ENCODE measurements at places on chromosomes 2 and 18.

DNA sequence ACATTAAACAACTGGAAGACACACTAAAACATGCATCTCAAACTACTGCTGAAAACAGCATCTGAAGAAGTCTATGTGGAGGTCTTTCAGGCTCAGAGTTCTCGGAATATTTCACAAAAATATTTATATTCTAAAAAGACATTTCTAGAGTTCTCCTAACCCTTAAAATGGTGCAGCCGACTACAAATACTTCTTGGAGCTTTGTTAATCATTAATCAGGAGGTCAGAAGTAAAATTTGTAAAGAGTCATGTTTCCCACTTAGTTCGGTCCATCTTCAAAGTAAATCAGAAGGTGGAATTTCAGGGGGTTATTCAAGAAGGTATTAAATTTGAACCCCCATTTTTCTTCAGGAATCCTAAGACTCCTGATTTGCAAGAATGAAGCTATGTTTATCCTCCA, 72.7 kb downstream of the FAM228A start:
- no peak for DNase-seq

- DNase-seq: no peak
Measured at GRCh38 chr2:33023728-33024500, 77.2 kb downstream of the LTBP1 start.

DNA sequence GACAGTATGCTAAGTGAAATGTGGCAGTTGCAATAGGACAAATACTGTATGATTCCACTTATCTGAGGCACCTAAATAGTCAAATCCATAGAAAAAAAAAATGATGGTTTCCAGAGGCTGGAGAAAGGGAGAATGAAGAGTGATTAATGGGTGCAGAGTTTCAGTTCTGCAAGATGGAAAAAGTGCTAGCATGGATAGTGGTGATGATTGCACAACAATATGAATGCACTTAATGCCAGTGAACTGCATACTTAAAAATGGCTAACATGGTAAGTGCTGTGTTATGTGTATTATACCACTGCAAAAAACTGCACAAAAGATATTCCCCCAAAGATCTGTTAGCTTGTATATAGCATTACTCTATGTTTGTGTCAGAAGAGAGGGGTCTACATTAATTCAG, 185.4 kb downstream of the INHBB start:
- DNase-seq: no peak

DNA sequence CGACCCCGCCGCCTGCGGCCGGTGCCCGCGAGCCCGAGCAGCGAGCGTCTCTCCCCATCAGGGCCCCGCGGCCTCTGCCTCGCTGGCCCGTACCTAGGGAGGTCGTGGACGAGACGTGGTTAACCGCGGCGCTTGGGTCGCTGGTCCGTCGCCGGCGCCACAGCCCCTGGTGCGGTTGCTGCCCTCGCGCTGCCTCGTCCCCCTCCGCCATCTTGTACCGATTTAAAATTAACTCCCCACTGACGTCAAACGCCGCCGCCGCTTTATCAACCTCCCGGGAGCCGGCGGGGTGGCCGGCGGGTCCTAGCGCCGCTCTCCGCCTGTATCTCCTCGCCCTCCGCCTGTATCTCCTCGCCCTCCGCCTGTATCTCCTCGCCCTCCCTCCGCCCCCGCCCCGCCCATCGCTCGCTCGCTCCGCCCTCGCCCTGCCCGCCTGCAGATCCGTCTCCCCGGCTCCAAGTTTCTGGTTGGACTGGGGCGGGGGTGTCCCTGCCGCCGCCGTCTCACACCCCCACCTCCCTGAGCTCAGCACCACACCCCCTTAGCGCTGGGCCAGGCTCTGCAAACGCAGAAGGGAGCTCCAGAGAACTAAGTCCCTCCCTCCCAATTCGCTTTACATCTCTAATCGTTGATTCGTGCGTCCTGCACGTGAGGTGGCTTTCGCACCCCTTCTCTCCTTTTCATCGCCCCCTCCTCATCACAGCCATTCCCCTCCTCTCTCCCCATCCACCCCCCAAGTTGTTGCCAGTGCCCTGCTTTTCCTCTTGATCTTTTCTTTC, at the start of gene ATL2:
Gene ATL2, minus strand, starts transcription at position 224 of the 779 bp plus-strand sequence. Its CDS starts 13 bp downstream, at position 211.
- DNase-seq: peak; percentile 79

GRCh38 chr2:133847591-133847990, 279.3 kb upstream of the NCKAP5 start:
- DNase-seq: no peak

DNA sequence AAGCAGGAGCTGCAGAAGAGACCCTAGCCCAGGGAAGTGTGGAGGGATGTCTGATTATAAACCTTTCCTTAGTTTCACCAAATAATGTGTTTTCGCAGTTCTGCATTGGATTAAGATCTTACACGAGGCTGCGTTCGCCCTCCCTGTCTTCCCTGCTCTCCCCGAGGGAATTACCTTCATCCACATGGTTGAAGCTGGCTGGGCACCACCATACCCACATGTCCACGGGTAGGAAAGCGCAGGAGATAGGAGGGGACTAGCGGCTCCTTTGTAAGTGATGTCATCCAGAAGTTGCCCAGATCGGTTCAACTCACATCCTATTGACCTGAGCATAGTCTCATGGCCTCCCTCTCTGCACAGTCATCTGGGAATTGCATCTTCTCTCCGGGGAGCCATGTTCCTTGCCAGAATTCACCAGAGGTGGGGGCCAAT, 1.1 kb downstream of the TTL start:
- DNase-seq: no peak

DNA sequence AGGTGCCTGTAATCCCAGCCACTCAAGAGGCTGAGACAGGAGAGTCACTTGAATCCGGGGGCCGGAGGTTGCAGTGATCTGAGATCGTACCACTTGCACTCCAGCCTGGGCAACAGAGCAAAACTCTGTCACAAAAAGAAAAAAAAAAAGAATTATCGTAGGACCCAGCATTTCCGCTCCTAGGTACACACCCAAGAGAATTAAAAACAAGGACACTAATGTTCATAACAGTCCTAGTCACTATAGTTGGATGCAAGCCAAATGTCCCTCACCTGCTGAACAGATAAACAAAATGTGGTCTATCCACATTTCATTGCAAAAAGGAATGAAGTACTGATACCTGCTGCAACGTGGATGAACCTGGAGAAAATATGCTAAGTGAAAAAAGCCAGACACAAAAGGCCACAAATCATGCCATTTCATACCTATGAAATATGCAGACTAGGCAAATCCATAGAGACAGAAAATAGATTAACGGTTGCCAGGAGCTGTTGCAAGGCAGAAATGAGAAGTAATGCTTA, 21.2 kb downstream of the ADRA2B start:
- DNase-seq: no peak

DNA sequence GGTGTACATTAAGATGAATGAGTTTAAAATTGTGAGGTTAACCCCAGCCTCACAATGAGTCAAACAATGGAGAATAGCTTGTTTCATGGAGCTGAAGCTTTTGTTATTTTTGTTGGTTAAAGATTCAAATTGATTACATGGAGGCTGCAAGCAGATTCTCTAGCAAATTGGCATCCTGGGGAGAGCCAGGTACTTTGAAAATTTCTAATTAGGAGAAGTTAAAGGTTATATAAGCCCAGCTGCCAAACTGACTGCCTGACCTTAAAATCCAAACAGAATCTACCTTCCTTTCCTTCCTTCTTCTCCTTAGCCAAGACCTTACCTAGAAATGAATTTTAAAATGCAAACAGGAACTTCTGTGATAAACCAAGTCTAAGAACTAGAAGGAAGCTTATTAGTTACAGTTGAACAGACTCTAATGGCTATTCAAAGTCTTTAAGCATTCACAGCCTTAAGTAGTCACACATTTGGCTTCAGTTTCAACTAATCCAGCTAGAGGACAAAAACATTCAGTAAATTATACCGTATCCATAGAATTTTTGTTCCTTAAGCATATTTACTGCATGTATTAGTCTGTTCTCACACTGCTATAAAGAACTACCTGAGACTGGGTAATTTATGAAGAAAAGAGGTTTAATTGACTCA, 31.5 kb upstream of the PGAP1 start:
- DNase-seq: no peak

DNA sequence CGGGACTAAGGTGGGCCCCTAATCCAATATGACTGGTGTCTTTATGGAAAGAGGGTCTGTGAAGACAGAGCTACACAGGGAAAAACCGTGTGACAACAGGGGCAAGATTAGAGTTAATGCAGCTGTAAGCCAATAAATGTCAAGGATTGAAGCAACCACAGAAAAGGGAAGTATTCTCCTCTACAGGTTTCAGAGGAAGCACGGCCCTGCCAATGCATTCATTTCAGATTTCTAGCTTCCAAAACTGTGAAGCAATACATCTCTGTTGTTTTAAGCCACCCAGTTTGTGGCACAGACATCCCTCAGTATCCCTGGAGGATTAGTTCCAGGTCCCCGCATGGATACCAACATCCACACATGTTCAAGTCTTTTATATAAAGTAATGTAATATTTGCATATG, 48.8 kb downstream of the SPP2 start:
- no peak for DNase-seq

- DNase-seq: no peak
Measured at GRCh38 chr2:168490946-168491605, 35.0 kb downstream of the CERS6 start.

DNA sequence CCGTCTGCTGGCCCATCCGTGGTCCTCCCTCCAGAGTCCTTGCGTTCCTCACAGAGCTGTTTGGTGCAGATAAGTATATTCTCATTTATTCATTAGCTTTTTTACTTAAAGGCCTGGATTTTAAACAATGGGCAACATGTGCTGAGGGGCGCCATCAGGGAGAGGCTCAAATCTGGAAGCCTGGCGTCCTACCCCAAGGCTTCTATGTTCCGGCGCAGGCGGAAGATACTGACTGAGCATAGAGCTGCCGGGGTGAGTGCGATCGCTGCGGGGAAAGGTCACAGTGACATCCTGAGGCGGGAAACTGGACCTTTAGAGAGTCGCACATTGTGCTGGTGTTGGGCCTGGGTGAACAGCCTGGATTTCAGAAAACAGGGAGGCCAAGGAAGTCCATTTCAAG, 130.6 kb upstream of the PXDN start:
- no peak for DNase-seq

DNA sequence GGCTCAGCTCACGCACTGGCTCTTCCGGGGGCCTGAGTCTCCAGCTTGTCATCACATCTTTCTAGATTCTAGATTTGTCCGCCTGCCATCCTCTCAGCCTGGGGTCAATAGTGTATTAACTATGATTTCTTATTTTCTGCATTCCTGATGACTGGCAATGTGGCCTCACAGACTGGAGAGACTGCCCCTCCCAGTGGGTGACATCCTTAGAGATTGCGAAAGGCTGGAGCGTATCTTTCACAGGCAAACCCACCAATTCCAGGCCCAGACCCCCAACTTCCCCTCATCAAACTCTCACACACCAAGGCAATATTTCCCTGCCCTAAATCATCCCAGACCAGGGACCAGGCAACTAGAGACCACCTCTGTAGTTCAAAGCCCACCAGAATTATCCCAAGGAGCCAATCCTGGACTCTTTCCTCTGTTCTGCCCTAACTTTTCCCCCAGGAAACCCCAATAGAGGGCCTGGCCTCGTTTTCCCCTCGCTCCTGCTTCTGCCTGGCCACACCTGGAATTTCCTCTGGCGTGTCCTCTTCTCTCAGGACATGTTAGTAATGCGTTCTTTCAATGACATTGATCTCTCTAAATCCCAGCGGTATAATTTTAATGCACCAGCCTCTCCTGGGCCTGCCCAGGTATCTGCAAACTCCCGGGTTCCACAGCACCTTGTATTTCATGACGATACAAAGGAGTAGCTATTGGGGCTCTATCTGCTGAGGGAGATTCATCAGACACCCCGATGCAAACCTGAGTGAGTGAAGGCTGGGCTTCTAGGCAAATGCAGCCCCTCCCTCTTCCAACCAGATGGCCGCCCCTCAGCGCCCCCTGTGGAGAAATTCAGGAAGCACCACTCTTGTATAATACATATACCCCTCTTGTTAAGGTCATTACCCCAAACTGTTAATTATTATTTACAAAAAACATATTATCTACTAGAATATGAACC, 2.4 kb upstream of the KCNF1 start:
- DNase-seq: no peak

DNA sequence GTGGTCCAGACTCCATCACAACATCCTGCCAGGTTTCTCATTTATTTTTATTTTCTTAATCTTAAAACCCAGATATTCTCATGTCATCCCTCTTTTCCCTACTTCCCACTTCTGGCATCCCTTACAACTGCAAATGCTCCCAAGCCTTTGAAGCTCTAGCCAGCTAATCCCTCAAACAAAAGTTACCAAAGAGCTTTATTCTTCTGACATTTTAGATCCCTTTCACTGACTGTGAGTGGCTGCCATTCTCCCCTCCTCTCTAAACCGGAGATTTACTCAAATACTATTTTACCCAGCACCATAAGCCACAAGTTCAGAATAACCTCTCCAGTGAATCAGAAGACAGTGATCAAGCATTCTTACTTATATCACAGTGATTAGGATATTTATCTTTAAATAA, 569.0 kb upstream of the SYT4 start:
- DNase-seq: no peak

DNA sequence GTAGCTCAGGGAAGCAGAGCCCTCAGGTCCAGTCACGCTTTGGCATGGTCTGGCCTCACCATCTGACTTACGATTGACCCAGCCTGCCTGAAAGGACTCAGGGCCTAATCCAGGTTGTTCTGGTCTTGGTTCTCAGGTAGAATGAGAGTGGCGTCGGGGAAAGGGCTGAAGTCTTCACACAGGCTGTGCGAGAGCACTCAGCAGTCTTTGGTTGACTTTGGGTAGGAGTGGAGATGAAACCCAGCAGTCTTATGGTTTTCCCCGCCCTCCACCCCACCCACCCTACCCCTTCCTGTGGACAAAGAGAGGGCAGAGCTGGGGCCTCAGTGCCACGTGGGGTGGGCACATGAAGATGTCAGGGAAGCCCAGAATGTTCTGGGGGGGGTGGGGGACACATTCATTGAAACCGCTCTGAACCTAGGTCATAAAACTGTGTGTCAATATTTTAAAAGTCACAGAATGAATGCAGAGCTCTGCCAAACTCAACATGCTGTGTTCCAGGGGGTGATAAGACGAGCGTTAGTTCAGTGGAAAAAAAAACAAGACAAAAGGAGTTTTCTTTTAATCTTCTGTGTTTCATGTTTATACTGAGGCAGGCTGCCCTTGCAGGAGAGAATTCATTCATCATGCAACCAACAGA, 58.6 kb upstream of the ALPP start:
- no peak for DNase-seq

DNA sequence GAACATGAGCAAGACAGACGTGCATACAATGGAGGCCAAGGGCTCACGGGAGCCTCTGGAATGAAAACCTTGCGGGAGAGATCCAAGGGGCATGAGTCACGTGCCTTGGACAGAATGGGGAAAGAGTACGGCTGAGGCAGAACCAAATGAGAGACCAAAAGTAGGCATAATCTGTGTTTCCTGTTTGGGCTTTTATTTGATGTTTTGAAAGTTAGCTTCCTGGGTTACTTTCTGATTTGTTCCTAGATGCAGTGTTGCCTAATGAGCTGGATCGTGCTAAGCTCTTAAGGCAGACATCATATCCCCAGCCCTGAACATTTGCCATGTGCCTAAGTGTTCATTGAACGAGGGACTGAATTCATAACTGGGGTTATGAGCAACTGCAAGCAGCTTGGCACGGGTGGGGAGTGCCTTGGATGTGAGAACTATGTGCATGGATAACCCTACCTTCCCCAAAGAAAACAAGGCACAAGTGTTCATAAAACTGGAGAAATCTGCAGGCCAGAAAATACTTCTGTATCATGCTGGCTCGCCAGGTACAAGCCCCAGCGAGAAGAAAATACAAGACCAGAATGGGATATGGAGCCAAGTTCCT, 60.3 kb upstream of the RPL31 start:
- no peak for DNase-seq

- DNase-seq: no peak
Measured at GRCh38 chr2:208451061-208451460, 44.5 kb downstream of the PTH2R start.

Measured in stimulated activated CD8-positive, alpha-beta memory T cell treated with anti-CD3 and anti-CD28 coated beads, Interleukin-7, amount 100 ng/mL, for 24 hours (primary cell).